ENCODE measurements at places on chromosomes 16 and 17. TPM values are rescaled to one million over a fixed set of nuclear protein-coding genes. Genes with fewer than 3 reads are reported as not detected.

The GDPD3 gene
- total RNA-seq, result 1.4 TPM

The CX3CL1 gene
- total RNA-seq, result 0.65 TPM

The KRT33B gene
- not detected for total RNA-seq

The MYCBPAP gene
- 1.8 TPM for total RNA-seq

The FBXL16 gene
- total RNA-seq, result under 0.01 TPM

The KLHL10 gene
- 0.13 TPM for total RNA-seq

The PRSS33 gene
- total RNA-seq, result not detected

The C17orf107 gene
- total RNA-seq, result 2.5 TPM

The HBA1 gene
- not detected for total RNA-seq

The TBC1D16 gene
- total RNA-seq, result 23.9 TPM

The RND2 gene
- total RNA-seq, result 0.78 TPM

The PNMT gene
- total RNA-seq, result not detected

The HID1 gene
- 0.32 TPM for total RNA-seq

The EXOC3L1 gene
- total RNA-seq, result not detected

The KRT24 gene
- total RNA-seq, result not detected

The CCL2 gene
- 185 TPM for total RNA-seq

The EPN3 gene
- not detected for total RNA-seq

The PRCD gene
- total RNA-seq, result 3.0 TPM

The TMEM94 gene
- total RNA-seq, result 30.7 TPM

The SMG1 gene
- total RNA-seq, result 79.3 TPM

The TBC1D28 gene
- not detected for total RNA-seq

The TBC1D3 gene
- total RNA-seq, result not detected

The CCL7 gene
- total RNA-seq, result 3.9 TPM

The PLA2G10 gene
- not detected for total RNA-seq

The SAP30BP gene
- total RNA-seq, result 58.1 TPM

The CNGB1 gene
- not detected for total RNA-seq

The KRT39 gene
- total RNA-seq, result not detected

The KRT13 gene
- not detected for total RNA-seq

The SIAH1 gene
- total RNA-seq, result 31.6 TPM

The SLC43A2 gene
- 23.2 TPM for total RNA-seq

The BPTF gene
- 67.5 TPM for total RNA-seq

The SSTR5 gene
- 0.32 TPM for total RNA-seq

The TEX14 gene
- not detected for total RNA-seq

The ATP1B2 gene
- not detected for total RNA-seq

The ACAP1 gene
- total RNA-seq, result 0.11 TPM

The MYL11 gene
- not detected for total RNA-seq

The HMOX2 gene
- total RNA-seq, result 34.8 TPM

The PRSS21 gene
- total RNA-seq, result not detected

The CDRT15L2 gene
- total RNA-seq, result not detected

The KRT28 gene
- total RNA-seq, result not detected

The DBNDD1 gene
- 0.97 TPM for total RNA-seq

The CLDN7 gene
- total RNA-seq, result 2.7 TPM

The TSNAXIP1 gene
- 1.2 TPM for total RNA-seq

The MYH13 gene
- not detected for total RNA-seq

The PYCARD gene
- 43.9 TPM for total RNA-seq

The CETP gene
- total RNA-seq, result not detected

The TPPP3 gene
- total RNA-seq, result 0.22 TPM

The STRADA gene
- 37.6 TPM for total RNA-seq

The FOXL1 gene
- total RNA-seq, result 2.3 TPM

The KRT12 gene
- not detected for total RNA-seq

The TNFSF13 gene
- 5.0 TPM for total RNA-seq

The MKS1 gene
- total RNA-seq, result 12.8 TPM

The ZNF286A gene
- 39.1 TPM for total RNA-seq

The AXIN2 gene
- 13.5 TPM for total RNA-seq

The TP53TG3C gene
- not detected for total RNA-seq

The DPEP3 gene
- total RNA-seq, result not detected

The GPR139 gene
- total RNA-seq, result not detected

Measured in articular chondrocyte of knee joint (primary cell).